ENCODE measurements at places on chromosomes 16 and 17.
A peak's percentile ranks its signal among the peaks of the same experiment; 100 is the strongest.

- DNase-seq: no peak
These were observed 9.6 kb downstream of the CALCOCO2 start for GRCh38 chr17:48840441-48840840.

- no peak for DNase-seq
These were observed 28.7 kb downstream of the GOSR1 start for GRCh38 chr17:30505868-30506417.

DNA sequence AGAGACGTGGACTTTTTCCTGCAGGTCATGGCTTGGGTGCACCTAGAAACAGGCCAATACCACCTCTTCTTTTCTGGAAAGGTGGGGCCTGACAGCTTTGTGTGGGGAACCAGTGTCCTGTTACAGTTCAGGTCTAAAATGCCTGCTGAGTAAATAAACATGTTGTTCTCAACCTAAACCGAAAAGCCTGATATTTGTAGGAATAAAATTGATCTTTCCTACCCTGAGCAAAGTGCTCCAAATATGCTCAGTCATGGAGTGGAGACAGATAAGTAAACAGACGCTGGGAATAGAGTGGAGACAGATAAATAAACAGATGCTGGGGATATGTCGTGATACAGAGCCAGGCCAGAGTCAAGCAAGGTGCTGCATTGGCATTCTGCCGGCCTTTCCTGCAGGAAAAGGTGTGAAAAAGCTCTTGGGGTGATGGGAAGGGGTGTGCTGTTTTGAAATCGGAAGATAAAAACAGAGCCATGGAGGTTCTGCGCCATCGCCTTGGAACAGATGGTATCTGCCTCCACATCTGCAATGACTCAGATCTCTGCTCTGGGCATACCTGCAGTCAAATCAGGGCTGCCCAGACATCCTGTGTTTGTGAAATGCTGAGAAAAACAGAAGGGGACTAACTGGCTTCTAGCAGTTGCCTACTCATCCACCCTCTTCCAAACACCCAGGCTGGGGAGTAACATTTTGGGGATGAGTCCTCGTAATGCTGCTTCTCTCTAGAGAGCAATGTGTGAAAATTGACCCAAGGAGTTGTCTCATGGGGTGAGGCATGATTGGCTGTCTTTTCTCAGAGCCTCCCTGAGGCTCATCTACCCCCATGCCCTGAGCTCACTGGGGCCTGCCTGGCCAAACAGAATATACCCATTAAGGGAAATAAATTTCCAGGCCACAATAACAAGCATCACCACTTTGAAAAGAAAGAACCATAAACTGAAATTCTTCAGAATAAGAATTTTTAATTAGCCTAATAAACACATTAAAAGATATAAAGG is 16.8 kb upstream of the TRPV2 start:
- DNase-seq: peak; percentile 65

- no peak for DNase-seq
These were observed 126.4 kb downstream of the C16orf78 start for GRCh38 chr16:49499869-49500610.

All from Caki2 (cell line).